DMS53 (cell line): ENCODE measurements at places on chromosomes 1 and 21.
A peak's percentile ranks its signal among the peaks of the same experiment; 100 is the strongest.

DNA sequence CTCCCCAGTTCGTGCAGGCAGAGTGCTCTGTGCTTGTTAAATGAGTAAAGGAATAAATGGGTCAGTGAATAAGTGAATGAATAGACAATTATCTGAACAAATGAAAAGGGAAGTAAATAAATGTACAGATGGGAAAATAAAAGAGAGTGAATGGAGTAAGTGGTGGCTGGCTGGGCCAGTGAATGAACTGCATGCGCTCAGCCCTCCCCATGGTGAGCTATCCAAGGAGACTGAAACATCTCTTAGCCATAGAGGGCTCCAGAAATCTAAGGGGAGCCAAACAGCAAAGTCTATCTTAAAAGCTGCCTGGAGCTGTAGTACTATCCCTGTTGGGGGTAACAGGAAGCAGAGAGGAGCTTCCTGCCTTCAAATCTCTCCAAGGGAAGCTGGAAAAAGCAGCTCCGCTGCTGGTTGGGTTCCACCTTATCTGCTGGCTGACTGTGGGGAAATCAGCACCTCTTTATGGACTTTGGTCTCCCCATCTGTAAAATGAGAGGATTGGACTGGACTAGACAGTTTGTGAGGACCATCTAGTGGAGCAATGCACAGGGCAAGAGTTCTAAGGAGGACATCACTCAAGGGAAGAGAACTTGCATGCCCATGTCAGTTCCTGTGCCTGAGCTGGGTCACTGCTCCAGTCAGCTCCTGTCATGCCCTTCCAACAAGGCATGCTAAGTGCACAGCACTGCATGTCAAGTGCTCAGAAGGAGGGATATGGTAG lies 77.9 kb downstream of the TRABD2B start:
- DNase-seq, result peak; percentile 57

GRCh38 chr1:216843409-216843808 lies 120.2 kb upstream of the ESRRG start:
- no peak for DNase-seq

- DNase-seq, result no peak
These were observed 1.1 kb downstream of the IL10RB start for GRCh38 chr21:33267250-33267649.

DNA sequence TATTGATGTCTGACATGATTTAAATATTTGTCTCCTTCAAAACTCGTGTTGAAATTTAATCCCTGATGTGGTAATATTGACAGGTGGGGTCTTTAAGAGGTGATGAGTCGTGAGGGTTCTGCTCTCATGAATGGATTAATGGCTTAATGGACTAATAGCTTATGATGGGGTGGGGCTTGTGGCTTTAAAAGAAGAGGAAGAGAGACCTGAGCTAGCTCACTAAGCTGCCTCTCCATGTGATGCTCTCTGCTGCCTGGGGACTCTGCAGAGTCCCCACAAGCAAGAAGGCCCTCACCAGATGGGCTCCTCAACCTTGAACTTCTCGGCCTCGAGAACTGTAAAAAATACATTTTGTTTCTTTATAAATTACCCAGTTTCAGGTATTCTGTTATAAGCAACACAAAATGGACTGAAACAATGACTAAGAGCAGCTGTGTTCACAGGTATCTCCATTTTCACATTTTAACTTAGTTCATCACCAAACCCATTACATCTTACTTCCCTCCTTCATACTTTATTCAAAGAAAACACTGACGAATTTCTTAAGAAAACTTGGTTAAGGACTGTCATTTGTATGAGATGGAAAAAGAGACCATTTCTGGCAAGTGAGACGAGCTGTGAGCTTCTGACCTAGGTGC lies 12.1 kb upstream of the AIM2 start:
- DNase-seq, result no peak

- no peak for DNase-seq
These were observed 61.3 kb upstream of the DIP2A start for GRCh38 chr21:46397211-46397905.

DNA sequence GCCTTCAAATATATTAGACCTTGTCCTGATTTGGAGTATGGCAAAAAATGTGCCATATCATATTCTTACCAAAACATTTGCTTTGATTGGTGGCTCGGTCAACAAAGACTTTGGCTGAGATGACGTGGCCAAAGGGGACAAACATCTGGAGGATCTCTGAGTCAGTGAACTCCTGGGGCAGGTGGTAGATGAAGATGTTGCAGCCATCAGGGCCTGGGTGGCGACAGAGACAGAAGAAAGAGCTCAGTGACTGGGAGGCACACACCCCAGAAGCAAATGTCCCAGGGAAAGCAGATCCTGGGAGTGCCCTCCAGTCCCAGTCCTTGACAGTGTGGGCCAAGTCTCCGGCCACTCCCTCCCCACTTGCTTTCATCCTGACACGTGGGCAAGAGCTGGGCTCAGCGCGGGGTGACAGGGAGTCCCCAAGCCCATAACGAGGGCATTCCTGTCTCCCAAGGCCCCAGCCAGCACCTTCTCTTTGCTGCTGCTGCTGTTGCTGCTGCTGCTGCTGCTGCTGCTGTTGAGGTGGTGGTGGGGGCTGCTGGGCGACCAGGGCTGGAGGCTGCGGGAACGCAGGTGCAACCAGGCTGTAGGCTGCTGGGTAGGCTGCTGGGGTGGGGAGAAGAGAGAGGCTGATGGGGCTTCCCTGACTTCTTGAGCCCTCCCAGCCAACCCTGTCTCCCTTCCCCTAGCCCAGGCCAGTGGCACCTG lies 10.7 kb downstream of the CELF3 start:
- peak; percentile 19 for DNase-seq

DNA sequence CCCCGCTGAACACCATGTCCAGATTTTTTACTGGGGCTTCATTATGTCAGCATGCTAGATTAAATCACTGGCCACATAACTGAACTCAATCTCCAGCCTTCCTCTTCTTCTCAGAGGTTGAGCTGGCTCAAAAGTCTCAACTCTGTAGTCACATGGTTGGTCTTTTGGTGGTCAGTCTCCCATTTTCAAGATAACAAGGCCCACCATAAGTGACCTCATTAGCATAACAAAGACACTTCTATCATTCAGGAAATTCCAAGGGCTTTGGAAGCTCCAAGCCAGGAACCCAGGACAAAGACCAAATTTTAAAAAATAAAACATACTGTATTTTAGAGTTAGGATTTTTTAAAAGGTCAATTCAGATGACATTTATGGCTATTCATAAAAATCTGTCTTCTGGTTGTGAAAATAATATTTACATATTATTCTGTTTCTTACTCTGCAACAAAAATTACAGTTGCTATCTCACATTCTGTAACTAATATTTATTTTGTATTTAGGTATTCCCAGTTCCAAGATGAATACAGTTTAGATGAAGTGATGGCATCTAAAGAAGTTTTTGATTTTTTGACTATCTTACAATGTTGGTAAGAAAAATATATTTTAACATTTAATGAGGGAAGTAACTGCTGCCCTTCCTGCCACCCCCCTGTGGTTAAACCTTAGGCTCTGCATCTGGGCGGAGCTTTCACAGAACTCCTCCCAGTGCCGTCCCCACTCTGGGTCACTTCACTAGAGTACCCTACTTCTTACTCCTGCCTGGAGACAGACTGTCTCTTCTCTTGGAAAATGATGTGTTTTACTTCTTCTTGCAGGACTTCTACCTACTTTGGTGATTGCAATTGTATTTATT lies 49.3 kb downstream of the SCP2 start:
- no peak for DNase-seq

DNA sequence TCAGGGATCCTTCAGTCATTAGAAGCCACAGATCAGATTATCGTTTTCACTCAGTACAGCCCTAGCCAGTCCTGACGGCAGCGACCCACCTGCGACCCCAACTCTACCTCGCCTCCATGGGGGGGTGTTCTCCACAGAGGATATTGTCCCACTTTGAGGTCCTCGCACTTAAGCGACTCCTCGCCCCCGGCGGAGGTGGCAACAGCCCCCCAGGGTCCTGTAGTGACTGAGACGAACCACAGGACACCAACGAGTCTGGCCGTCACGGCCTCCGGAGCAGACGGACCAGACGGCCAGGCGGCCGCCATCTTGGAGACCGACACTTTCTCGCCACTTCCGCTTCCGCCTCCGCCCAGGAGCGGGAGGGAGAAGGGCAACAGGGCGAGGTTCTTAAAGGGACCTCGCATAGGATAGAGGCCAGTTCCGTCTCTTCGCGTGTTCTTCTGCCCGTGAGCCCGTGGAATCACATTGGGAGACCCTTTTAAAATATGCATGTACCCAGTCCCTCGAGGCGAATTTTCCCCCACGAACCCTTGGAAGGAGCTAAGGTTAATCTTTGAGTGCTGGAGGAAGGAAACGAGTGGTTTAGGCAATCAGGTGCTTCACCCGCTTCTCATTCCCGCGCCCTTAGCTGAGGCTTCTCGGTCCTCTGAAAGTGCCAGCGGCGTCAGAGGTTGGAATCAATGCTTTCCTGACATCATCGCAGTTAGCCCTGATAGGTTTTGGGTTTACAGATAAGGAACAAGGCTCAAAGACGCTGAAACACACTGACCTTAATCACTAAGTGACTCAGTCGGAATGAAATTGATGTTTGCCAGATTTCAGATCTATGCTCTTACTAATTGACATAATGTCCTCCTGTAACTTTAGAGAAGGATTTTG lies at the start of gene TM2D1:
TM2D1 (minus strand) TSS at position 329 of the 882 bp plus-strand sequence; CDS start at position 308, 21 bp downstream.
- peak; percentile 99 for DNase-seq

- DNase-seq, result no peak
These were observed 23.1 kb downstream of the RNF187 start for GRCh38 chr1:228510101-228510802.

DNA sequence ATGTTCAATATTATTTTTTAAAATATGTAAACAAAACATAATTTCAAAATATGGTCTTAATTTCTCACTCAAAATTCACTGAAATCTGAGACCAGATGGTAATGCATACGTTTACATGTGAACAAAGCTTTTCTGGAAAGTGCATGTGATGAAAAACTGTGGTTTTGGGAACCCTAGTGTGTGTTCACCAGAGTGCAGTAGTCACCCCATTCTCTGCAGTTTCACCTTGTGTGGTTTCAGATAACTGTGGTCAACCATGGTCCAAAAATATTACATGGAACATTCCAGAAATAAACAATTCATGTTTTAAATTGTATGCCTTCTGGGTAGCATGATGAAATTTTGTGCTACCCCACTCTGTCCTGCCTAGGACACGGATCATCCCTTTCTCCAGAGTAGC lies 2021.9 kb downstream of the MRPL39 start:
- no peak for DNase-seq

DNA sequence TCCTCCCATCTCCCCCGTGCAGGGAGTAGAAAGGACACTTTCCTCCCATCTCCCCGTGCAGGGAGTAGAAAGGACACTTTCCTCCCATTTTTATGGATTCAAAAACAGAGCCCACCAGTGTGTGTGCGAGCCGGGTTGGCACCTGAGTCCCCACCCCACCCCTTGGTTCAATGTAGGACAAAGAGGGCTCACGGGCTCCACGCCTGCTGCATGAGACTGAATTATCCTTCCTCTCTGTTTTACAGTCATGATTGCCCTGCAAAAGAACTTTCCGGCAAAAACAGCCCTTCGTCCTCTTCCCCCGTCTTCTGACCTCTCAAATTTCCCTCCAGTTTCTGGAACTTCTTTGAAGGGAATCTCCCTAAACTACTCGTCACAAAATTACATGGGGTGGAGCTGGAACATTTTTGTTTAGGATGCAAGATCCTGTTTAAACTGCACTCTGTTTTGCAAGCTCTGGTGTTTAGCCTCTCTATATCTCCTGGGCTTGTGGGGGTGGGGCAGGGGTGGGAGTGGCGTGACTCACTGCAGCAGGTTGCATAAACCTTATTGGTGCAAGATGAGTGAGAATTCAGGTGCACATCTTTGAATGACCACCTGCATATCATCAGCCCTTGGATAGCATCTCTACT lies 99.8 kb downstream of the PSMG1 start:
- peak; percentile 25 for DNase-seq

DNA sequence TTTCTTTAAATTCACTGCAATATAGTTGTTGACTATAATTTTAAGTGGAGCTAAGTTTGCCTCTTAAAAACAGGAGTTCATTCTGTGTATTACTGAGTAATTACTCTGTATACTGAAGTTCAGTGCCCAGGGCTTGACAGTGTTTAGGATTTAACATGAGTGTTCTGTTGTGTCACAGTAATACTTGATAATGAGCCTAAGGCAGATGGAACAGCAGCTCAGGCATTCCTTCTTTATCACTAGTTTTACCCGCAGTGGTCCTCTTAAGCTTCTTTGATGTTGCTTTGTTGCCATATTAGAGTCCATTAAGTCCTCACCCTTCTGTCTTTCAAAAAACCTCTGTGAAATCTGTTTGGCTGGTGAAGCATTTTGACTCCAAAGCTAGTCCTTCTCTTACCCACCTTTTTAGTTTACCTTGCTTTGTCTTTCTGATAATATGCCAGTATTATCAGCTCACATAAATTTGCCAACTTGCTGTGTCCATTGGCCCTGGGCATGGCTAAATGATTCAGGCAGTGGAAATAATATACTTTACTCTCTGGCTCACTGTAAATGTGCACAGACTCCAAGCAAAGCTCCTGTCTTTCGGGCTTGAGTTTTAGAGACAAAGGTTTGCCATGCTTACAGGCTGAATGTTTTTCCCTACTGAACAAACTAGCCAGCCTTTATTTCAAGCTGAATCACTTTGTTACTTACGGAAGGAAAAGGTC lies 17.7 kb downstream of the HIPK1 start:
- no peak for DNase-seq

DNA sequence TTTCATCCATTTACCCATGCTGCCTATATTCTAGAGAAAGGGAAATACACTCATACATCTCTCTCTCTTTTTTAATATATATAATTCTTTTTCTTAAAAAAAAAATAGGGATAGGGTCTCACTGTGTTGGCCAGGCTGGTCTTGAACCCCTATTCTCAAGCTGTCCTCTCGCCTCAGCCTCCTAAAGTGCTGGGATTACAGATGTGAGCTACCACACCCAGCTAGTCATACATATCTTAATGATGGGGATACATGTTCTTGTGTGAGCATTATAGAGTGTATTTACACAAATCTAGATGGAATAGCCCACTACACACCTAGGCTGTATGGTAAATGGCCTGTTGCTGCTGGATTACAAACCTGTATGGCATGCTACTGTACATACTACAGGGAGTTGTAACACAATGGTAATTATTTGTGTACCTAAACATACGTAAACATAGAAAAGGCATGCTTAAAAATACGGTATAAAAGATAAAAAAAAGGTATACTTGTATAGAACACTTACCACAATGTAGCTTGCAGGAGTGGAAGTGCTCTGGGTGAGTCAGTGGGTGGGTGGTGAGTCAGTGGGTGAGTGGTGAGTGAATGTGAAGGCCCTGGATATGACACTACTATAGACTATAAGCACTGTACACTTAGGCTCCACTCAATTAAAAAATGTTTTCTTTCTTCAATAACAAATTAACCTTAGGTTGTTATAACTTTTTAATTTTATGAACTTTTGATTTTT lies 72.9 kb downstream of the IVNS1ABP start:
- DNase-seq, result peak; percentile 30

GRCh38 chr1:111241797-111242196 lies 14.3 kb downstream of the CHI3L2 start:
- DNase-seq, result no peak

DNA sequence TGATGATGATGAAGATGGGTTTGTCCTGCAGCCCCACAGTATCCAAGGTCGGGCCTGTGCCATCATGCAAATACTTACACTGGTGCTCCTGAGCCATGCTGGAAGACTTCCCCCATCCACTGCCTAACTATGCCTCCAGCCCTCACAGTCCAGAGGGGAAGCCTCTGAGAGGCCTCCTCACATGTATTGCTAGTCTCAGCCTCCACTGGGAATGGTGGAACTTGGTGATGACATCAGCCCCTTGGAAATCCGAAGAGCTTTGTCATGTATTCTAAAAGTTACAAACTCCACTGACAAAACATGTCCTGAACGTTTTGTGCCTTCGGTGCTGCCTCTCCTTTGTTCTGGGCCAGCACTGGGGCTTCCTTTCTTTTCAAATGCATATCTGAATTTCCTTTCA lies 61.1 kb upstream of the DMRTB1 start:
- no peak for DNase-seq
